ENCODE measurements at places on chromosomes 3 and 15. TPM values are rescaled to one million over a fixed set of nuclear protein-coding genes. Genes with fewer than 3 reads are reported as not detected.

DNA sequence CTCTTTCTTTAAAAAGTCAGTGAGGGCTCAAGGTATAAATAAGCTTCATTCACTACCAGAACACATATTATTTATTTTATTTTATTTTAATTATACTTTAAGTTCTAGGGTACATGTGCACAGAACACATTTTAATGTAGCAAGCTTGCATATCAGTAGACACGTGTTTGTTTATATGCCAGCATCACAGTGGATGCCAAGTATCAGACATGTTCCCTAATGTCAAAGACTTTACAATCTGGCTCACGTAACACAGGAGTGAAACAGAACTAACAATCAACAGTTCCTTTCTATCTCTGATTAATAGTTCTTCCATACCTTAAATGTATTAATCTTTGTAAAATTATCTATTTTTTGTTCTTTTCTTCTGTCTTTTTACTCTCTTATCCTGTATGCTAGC lies 23.3 kb upstream of the ENTPD3 start:
- no peak for DNase-seq

GRCh38 chr15:48972750-48973503 lies 9.2 kb upstream of the SHC4 start:
- no peak for DNase-seq

- no peak for DNase-seq
Observed at GRCh38 chr3:71846185-71846584, 61.2 kb upstream of the PROK2 start.

GRCh38 chr3:188432802-188433520 lies 279.0 kb downstream of the LPP start:
- no peak for DNase-seq

DNA sequence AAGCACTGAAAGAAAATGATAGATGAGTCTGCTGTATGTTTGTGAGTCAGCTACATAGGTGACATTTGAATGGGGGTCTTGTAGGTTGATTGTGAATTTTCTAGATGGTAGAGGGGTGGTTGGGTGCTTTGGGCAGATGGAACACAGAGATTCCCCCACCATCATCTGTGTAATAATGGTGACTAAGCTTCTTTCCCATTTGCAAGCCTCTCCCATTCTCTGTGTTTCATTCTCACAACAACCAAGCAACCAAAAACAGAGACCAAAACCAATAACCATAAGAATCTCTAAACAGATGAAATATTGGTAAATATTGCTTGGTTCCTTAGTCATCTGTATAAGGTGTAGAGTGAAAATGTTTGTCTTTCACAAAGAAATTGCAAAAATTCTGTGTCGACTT lies 17.8 kb upstream of the UTS2B start:
- DNase-seq, result no peak

- no peak for DNase-seq
Observed at GRCh38 chr3:77065750-77066149, 25.9 kb downstream of the ROBO2 start.

Gene C3orf20
- total RNA-seq, result not detected

Gene C3orf70
- 1.5 TPM for total RNA-seq

Gene RETNLB
- not detected for total RNA-seq

Measured in Right ventricle myocardium superior (tissue), 1 donor.